ENCODE measurements at places on chromosomes 16 and 17.

DNA sequence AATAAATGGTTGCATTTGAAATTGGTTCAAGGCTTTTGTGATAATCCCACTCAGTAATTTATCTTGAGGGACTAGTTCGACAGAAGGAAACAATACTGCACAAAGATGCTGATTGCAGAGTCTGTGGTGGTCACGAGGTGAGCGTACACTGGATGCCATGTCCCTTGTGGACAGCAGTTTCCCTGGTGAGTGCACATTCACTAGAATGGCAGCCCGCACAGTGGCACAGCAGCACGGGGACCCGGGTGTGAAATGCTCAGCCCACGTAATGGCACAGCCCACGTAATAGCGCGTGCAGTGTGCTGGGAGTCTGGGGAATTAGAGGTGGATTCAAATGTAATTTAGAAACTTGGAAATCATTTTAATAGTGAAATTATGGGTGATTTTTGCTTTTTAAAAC lies 154.0 kb downstream of the LGALS9B start:
- DNase-seq = no peak

- DNase-seq = peak; percentile 3
Observed at GRCh38 chr16:82329504-82330192, 159.6 kb upstream of the MPHOSPH6 start.

DNA sequence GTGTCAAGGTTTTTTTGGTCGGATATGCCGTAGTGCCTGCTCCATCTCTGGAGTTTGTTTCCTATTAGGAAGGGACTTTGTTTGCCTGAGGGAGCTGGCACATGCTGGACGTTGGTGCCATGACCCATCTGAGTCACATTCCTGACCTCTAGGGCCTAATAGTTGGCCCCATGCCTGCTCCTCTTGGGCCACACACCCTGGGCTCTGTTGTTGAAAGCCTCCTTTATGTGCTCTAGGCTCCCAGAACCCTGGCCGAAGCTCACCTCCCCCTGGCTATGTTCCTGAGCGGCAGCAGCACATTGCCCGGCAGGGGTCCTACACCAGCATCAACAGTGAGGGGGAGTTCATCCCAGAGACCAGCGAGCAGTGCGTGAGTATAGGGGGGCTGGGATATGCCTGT lies 18.4 kb downstream of the LIMD2 start:
- DNase-seq = no peak

GRCh38 chr16:68090130-68090529 lies 5.0 kb downstream of the NFATC3 start:
- DNase-seq = no peak

DNA sequence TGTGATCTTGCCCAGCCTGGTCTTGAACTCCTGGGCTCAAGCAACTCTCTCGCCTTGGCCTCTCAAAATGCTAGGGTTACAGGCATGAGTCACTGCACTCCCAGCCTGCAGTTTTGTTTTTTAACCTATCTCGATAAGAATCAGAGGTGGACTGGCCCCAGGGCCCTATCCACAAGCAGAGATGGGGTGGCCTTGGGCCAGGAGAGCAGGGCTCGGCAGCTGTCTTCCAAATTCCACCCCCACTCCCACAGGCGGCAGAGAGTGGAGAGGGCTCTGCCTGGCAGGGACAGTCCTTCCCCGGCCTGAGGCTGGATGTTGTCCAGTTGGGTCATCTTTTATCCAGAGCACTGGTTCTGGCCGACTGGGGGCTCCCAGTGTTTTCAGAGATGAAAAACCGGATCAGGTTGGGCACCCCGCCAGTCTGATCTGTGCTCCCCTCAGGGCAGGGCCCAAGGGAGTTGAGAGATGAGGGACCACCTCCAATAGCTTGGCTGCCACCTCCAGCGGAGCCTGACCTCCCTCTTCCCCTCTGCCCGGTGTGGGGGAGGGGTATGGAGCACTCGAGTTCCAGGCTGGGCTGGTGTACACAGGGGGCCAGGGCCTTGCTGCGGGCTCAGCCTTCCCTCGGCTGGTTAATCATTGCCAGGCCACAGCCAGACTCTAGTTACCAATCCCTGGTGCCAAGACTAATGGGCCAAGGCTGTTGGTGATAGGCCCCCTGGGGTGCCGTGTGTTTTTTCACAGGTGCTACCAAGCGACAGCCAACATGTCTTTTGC lies 30.3 kb upstream of the MYO15B start:
- peak; percentile 38 for DNase-seq

GRCh38 chr17:607361-608147 lies 107.1 kb downstream of the VPS53 start:
- no peak for DNase-seq

- DNase-seq = no peak
Observed at GRCh38 chr17:78709119-78709681, 72.9 kb downstream of the CYTH1 start.

- no peak for DNase-seq
Observed at GRCh38 chr17:35390663-35391062, 17.2 kb upstream of the SLFN11 start.

DNA sequence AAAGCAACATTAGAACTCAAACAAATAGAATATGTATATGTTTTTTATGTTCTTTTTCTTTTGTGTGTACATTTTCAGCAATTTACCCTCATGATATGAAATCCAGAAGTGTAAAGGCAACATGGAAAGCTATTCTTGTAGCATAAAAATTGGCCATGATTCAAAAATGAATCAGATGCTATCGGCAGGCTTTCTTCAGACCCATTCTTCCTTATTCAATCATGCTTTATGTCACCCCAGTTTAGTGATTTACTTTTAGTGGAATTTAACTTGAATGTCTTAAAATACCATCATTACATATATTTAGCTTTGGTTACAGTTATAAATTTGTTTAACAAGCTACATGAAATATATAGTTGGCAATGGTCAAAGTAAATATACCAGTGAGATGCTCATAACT lies 21.4 kb upstream of the SMIM36 start:
- no peak for DNase-seq

DNA sequence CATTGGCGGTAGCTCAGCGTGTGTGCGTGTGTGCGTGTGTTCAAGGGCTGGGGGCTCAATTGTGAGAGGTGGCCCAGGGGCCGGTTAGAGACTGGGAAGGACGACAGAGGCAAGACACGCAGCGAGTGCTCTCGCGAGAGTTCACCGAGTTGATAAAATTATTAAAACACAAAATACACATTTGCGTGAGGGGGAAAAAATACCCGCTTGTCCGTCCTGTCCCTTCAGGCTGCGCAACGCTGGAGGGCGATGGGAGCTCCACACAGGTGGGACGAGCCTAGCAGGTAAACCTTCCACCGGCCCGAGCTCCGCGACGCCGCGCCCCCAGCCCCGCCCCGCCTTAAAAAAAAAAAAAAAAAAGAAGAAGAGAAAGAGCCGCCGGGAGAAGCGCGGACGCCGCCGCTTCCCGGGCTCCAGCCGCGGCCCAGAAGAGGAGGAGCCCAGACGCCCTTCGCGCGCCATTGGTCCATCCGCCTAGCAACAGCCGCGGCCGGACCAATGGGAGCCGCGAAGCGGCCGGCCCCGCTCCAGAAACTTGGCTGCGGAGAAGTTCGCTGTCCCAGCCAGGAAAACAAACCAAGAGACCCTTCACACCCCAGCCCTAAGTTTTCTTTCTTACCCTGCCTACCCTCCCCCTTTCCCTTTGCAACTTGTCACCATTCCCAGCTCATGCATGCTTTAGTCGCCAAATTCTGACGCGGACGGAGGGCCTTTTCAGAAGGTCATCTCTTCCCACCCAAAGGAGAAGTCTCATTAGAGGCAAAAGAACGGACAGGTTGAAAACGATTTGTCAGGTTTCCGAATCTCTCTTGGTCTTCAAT lies 169.9 kb upstream of the MAF start:
- DNase-seq = peak; percentile 96

DNA sequence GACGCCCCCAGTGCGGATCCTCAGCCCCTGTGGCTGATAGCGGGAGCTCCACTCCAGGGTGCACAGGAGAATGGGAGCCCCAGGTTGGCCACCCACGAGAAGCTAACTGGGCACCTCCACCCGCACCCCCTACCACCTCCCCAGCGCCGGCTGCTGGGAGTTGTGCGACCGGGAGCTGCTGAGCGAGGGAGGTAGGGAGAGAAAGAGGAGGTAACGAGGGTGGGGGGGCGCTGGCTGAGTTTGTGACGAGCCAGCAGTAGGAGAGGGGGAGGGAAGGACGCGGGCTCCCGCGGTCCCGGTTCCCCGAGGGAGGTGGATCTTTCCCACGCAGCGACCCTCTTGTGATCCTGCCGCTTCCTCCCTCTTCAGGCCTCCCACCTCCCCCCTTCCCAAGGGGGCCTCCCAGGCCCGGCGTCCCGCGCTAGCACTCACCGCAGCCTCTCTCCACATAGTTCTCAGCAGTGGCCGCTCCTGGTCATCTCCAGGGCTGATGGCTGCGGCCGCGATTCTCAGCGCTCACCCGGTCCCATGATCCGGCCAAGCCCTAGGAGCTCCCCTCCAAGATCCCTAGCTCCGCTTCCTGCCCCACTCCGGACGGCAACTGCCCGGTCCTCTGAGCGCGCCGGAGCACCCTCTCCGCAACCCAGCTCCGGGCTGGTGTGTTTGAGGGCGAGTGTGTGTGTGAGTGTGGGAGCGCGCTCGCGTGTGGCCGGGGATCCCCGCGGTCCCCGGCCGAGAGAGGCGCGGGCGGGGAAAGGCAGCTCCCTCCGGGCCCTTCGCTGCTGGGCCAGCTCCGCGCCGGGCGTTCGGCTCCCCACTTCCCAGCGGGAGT lies at the start of gene GRIN2A:
TSS of gene GRIN2A (minus strand) at position 207 of the 832 bp plus-strand sequence. CDS start 2,017 bp downstream, outside the sequence.
- peak; percentile 68 for DNase-seq
